CD4-positive, alpha-beta T cell treated with Interleukin-15 for 1 hour (primary cell): ENCODE measurements at places on chromosomes 11 and 22.

DNA sequence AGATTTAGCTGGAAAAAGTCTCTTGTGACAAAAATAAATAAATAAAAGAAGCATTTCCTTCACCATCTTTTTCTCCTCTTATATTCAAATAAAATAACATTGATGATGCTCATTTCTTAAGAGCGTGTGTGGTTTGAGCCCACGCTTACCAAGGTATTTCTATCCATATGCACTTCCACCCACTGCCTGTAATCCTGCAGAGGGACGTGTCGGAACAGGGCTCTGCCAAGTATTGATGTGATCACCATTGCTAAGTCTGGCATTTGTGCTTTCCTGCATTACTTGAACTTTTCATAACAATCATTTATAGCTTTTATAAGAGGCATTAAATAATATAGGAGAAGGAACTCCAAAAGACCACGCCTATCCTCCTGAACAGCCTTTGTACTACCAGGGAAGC is 107.6 kb downstream of the SHANK2 start:
- DNase-seq: no peak

GRCh38 chr11:36510594-36510942 is 496 bp upstream of the TRAF6 start:
- DNase-seq: no peak

GRCh38 chr11:117187007-117187406 is 8.5 kb downstream of the SIDT2 start:
- no peak for DNase-seq

DNA sequence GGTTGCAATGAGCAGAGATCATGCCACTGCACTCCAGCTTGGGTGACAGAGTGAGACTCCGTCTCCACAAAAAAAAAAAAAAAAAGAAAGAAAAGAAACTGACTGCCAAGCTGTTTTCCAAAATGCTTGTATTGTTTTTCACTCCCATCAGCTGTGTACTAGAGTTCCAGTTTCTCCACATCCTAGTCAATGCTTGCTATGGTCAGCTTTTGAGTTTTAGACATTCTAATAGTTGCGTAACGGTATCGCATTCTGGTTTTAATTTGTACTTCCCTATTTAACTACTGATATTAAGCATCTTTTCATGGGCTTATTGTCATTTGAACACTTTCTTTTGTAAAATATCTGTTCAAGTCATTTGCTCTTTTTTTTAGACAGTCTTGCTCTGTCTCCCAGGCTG is 55.7 kb downstream of the TSPAN18 start:
- DNase-seq: no peak

DNA sequence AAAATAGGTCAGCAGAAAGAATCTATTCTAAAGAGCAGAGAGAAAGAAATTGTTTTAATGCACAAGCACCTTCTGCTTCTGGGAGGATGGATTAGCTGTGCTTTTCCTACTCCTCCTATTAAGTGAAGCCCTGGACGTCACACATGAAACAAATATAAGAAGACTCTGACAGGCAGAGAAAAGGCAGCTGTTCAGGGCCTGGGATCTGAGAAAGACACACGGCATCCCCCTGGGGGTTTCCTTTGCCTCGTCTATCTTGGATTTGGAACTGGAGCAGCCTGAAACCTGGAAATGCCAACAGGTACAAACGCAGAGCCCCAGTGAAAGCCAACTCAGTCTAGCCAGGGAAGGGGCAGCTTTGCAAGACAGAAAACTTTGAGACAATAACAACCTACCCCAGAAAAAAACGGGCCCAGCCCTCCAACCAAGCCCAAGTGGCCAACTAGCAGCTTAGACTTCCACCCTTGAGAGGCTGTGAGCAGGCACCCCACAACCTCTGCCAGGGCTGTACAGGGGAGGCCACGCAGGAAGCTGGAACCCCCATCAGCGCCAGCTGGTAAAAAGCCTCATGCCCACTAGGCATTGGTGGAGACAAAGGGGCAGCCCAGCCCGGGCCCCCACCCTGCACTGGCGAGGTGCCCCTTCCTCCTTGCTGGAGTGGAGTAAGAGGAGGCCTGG is 7.3 kb downstream of the CERK start:
- no peak for DNase-seq

DNA sequence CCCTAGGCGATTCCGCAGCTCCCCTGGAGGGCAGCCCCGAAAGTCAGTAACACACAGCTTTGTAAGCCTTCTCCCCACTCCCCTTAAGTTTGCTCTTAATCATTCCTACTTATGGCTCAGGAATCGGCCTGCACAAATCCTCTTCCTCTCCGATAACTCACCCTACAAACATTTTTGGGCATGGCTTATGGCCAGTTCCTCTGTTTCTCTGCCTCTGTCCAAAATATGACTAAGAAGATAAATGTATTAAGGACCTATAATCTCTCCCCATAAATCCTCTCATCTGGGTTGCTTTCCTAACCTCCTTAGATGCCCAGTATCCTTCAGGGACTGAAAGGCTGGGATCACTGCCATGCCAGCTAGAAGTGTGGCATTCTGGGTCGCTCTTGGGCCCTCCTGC is 41.0 kb downstream of the PAMR1 start:
- no peak for DNase-seq

DNA sequence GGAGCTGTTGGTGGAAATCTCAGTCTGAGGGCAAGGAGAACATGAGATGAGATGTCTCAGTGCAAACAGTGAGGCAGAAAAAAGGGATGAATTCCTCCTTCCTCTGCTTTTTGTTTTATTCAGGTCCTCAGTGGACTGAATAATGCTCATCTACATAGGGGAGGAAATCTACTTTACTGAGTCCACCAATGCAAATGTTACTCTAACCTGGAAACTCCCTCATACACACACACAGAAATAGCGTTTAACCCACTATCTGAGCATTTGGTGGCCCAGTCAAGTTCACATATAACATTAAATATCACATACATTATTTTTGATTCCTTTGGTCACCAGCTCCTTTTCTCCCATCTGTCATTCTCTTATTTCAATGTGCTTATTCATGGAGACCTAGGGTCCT is 418.8 kb downstream of the TMEM135 start:
- DNase-seq: no peak

GRCh38 chr11:31884080-31884479 is 73.0 kb upstream of the PAX6 start:
- no peak for DNase-seq

DNA sequence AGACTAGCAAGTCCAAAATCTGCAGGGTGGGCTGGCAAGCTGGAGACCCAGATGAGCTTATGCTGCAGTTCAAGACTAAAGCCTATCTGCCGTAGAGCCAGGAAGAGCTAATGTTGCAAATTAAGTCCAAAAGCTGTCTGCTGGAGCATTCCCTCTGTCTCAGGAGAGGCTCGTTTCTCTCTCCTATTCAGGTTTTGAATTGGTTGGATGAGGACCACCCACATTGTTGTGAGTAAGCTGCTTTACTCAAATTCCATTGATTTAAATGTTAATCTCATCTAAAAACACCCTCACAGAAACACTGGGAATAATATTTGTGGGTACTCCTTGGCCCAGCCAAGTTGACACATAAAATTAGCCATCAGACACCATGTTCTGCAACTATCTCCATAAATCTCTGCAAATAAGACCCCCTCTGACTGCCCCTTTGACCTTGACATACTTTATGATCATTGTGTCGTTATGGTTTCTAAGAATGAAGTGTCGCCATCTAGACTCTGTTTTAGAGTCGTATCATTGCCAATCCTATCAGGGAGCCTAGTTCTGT is 16.8 kb upstream of the CUL5 start:
- no peak for DNase-seq

GRCh38 chr11:16893456-16894066 is 120.7 kb downstream of the PLEKHA7 start:
- no peak for DNase-seq

DNA sequence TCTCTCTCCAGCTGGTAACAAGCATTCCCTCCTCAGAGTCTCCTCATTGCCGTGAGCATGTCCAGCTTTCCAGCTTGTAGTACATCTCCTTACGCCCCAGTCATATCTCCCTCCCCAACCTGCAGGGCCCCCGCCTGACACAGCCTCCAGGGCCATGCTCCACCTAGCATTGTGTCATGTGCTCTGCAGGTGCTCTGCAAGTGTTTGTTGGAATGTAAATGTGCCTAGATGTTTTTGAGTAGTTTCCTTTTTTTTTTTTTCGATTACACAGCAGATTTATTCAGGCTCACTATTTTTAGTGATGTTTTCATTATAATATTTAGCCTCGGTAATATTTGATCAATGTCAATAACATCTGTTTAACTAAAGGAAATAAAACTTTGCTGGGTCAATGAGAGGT is 82.5 kb downstream of the NCAM1 start:
- DNase-seq: no peak

DNA sequence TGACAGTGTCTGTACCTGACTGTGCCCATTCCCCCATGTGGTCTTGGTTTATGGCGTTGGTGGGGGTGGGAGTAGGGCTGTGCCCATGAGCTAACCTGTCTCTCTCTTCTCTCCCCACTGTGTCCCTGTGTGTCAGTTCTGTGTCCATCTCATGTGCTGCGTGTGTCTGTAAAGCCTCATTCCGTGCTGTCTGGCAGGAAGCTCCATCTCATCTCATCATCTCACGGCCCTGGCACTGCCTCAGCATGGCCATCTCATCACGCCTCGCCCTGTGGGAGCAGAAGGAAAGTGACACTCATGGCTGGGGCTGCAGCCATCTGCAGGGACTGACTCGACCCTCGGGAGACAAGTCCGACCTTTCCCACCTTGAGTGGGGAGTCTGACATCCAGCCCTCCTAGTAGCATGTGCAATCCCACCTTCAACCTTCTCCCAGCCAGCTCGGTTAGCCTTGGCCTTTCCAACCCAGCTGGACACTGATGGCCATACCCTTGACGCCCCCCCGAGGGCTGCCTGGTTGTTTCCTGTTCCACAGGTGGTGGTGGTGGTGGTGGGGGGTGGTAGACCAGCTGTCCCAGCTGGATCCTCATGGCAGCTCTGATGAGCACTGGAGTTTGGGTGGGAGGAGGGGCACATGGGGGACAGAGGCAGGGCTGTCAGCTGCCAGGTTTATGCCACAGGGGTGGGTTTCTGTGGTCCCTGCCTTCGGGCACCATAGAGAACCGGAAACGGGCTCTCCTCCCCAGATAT is 19.0 kb downstream of the MYO18B start:
- DNase-seq: no peak

DNA sequence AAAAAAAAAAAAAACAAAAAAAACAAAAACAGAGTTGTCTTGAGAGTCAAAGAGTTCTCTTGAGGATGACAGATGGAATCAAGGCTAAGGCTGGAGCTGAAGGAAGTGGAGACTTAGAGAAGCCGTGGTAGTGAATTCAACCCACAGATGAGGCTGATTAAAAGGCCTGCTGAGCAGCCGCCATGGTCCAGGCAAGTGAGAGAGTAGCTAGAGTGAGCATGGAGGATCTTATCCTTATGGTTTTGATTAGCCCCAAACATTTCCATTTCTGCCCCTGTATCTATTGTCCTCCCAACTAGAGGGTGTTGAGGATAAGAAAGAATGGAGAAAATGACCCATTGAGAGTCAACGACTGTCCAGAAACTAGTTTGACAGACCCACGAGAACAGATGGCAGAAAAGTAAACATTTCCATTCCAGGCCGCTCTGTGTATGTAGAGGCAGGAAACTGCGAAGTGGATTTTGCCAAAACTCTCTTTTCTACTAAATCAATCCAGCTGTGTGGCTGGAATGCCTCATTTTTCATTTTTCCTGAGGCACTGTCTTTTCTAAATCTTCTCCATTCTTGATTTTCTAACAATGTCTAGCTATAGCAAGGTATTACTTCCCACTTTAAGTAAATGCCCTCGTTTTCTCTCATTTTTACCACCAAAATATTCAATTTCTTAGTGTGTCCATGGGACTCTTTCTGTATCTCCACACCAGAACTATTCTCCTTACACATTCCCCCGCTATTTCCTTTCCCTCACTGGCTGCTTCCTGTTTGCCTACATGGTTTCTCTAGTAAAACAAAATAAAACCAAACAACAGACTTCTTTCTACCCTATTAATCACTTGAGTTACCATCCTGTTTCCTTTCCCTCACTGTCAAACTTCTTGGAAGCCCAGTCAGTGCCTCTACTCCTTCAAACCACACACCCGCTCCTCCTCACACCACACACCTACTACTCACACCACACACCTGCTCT is 5.4 kb upstream of the MMP8 start:
- no peak for DNase-seq

GRCh38 chr11:47070769-47071168 is 105.9 kb downstream of the ARFGAP2 start:
- DNase-seq: no peak

DNA sequence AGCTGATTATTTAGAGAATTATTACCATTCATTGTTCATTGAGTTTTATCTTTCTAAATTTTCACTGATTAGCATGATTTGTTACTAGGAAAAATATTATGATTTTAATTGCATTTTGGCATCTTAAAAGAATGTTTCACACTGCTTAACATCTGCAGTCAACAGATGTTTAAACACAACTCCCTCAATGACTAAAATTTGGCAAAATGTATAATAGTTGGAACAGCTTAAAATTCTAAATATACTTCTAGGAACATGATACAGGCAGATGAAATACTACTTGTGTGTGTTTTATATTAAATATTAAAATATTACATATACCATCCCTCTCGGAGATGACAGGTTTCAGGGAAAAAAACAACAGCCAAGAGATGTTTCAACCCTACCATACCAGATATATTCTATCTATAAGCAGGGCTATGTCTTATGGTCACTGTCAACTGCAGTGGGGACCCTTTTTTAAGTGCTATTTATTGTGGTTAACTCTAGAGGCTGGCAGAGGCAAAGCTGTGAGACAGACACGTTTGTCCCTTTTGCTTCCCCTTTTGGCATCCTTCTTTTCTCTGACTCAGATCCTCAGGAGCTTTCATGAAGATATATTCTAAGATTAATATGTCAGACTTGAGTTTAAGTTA is 81.9 kb downstream of the BDNF start:
- no peak for DNase-seq

- DNase-seq: no peak
Measured at GRCh38 chr11:112366777-112367176, 106.1 kb upstream of the PLET1 start.

- no peak for DNase-seq
Measured at GRCh38 chr11:131666006-131666405, 295.6 kb downstream of the NTM start.

DNA sequence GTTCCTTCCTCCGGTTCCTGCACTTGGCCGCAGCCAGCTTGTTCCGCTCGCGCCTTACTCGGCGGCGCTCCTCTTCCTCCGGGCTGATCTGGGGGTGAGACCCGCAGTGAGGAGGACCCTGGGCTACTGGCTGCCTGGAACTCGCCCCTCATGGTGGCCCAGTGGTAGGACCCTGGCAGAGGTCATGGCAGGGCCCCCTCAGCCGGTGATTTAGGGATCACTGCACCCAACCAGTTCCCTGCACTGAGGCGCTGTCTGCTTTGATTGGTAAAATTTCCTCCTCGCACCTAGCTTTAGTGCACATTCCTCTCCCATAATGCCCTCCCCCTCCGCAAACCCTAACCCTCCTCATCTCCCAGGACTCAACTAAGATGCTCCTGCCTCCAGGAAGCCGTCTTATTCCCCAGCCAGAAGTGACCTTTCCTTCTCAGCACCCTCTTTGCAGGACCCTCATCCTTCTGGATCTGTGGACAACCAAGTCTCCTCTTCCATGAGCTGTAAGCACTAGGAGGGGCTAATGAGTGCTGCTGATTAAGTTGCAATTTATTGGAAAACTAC is 3.6 kb downstream of the CCDC85B start:
- DNase-seq: peak; percentile 53

GRCh38 chr22:41917903-41918791 is 3.3 kb upstream of the SHISA8 start:
- peak; percentile 48 for DNase-seq

- no peak for DNase-seq
Measured at GRCh38 chr11:115590254-115590653, 86.0 kb upstream of the CADM1 start.
